ENCODE measurements at places on chromosomes 7 and 10.
A peak's percentile ranks its signal among the peaks of the same experiment; 100 is the strongest.

- no peak for DNase-seq
These were observed 30.5 kb upstream of the FBXW4 start for GRCh38 chr10:101725296-101726114.

- no peak for DNase-seq
These were observed 36.6 kb upstream of the ZNRF2 start for GRCh38 chr7:30247541-30248401.

- DNase-seq = no peak
These were observed 132.4 kb downstream of the CDK14 start for GRCh38 chr7:90728568-90728967.

- DNase-seq = no peak
These were observed 166.2 kb upstream of the STEAP1 start for GRCh38 chr7:89988074-89988473.

- no peak for DNase-seq
These were observed 162.7 kb upstream of the KMT2E start for GRCh38 chr7:104851268-104851667.

DNA sequence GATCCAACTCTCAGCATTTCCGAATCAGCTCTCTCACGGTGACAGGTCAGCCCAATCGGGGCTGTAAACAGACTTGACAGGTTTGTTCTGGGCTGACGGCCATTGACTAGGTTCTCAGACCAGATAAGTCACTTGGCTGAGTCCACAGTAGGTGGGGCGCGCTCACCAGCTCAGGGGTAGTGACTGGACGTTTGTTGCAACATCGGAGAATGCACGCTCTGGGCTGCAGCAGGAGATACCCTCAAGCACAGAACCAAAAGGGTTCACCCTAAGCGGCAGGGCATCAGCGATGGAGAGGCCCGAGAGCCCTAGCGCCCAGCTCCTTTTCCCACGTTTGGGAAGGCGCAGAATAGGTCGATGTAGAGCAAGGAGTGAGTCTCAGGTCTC lies 1.8 kb downstream of the KLLN start:
- DNase-seq = peak; percentile 2

DNA sequence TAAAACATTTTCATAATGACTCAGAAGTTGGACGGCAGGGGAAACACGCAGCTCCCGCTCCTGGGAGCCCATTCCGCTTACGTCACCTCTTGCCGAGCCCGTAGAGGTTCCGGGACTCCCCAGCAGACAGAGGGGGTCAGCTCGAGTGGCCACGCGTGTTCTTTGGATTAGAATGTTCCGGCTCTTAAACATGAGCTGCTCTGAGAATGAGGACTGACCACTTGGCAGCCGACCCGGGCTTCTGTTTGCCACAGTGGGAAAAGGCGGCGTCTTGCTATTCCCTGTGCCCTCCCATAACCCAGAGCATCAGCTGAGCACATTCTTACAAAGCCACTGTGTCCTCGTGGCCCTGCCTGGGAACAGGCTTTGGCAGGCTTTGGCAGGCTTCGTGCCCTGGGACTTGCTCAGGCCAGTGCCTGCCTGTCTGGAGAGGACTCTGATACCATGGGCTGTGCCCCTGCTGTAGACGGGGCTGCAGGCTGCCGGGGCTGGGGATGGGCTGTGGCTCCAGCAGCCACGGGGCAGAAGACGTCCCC lies 40.1 kb downstream of the PFKP start:
- DNase-seq = no peak

GRCh38 chr10:75995041-75995430 lies 563.6 kb downstream of the LRMDA start:
- no peak for DNase-seq

DNA sequence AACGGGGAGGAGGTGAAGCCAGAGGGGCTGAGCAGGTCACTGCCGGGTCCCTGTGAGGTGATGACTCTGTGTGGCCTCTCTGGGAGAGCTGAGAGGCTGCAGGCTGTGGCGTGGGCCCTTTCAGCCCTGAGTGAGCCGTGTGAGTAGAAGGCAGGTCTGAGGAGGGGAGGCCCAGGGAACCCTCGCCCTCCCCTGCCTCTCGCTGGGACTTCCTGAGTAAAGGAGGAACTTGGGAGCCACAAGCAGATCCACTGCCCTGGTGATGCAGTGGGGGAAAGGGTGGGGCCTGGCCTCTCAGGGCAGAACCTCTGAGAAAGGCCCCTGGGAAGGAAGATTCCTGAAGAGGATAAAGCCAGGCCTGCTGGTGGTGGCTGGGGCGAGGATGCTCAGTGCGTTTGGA lies 22.8 kb downstream of the EEPD1 start:
- no peak for DNase-seq

GRCh38 chr10:93591065-93591808 lies 9.8 kb downstream of the RBP4 start:
- DNase-seq = no peak

- no peak for DNase-seq
These were observed 110.7 kb upstream of the FZD8 start for GRCh38 chr10:35752469-35753461.

DNA sequence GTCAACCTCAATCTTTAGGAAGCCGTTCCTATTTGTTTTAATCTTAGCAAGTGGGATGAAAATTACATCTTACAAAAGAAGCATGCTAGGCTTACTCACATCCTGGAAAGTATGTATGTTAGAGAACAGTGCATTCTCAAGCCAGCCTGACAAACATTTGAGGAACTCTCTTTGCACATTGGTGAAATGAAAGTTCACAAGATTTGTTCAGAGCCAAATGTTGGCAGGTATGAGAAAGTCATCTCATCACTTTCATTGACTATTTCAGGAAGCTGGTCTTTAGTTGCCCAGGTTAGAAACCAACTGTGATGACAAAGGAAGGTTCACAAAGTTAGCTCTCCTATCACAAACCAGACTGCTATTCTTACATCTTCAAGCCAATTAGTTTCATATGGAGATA lies 57.1 kb downstream of the ABCB1 start:
- DNase-seq = no peak

GRCh38 chr7:142451817-142452216 lies 194.0 kb upstream of the PRSS58 start:
- no peak for DNase-seq

GRCh38 chr7:31695859-31696614 lies 9.0 kb downstream of the PPP1R17 start:
- DNase-seq = no peak

GRCh38 chr7:82263920-82264782 lies 179.4 kb downstream of the CACNA2D1 start:
- DNase-seq = no peak

GRCh38 chr7:155818154-155818819 lies 6.0 kb upstream of the SHH start:
- no peak for DNase-seq

GRCh38 chr7:98855610-98856422 lies 14.0 kb downstream of the TMEM130 start:
- DNase-seq = no peak

DNA sequence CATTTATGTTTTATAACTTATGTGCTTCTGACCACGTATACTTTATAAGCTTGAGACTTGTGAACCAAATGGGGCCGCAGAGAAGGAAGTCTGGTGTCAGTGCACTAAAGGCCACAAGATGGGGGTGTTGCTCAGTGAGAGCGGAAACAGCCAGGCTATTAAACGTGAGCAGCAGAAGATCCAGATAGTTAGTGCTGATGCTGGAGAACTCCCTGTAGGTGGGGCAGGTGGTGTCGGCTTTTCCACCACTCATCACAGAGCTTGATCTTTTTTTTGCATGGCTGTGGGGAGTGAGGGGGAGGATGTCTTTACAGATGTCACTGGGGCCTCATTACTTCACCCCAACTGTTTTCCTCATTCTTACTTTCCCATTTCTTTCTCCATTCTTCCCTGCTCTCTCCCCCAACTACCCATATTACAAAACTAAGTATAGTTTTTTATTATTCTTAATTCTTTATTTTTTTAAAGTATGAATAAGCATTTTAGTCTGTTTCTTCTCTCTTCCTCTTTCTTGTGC lies 34.7 kb downstream of the ACADSB start:
- DNase-seq = peak; percentile 4

- no peak for DNase-seq
These were observed 326.3 kb upstream of the BMPER start for GRCh38 chr7:33578881-33579672.

GRCh38 chr10:27622596-27622995 lies 118.5 kb downstream of the RAB18 start:
- no peak for DNase-seq

DNA sequence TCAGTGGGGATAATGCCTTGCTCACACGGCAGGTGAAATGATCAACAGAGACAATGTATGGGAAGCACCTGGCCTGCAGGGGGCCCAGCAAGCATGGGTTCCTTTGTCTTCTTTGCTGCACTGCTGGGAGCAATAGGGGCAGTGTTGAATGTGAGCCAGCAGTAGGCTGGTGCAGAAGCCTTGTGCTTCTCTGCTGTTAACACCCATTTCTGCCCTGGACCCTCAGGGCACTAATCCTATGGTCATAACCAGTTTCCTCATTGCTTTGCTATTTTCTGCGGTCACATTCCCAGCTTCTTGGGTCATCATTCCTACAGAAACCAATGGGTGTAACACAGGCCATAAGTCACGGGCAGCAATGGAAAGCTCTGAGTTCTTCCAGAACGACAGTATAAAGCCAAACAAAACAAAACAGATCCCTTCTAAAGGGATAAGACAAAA lies 10.9 kb upstream of the LGI1 start:
- DNase-seq = no peak

Measured in activated effector memory CD4-positive, alpha-beta T cell treated with Interleukin-2 at 50 U/mL for 16 hours (primary cell).